ENCODE measurements at places on chromosomes 16 and 17.

DNA sequence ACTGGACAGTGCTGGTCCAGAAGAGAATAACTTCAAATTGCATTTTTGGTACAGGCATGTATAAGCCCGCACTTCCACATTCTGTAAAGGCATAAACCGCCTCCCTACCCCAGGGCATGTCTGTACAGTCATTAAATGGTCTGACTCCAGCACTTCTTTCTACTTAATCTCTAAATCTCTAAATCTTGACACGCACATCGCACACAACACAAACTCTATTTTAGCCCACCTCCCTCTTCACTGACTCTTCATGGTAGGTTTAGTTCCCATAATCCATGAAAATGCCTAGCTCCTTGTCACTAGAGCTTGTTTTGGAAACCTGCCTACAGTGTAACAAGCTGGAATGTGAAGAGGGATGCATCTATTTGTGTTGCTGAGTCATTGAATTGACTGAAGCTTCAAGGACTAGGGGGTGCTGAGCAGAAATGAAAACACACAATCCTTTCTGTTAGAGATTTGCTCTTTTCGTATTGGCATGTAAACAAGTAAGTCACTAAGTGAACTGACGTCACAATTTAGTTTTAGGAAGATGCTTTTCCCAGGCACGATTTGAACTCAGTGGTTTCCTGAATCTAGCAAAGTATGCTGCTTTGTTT is 1.6 kb upstream of the DUSP14 start:
- peak; percentile 58 for DNase-seq

DNA sequence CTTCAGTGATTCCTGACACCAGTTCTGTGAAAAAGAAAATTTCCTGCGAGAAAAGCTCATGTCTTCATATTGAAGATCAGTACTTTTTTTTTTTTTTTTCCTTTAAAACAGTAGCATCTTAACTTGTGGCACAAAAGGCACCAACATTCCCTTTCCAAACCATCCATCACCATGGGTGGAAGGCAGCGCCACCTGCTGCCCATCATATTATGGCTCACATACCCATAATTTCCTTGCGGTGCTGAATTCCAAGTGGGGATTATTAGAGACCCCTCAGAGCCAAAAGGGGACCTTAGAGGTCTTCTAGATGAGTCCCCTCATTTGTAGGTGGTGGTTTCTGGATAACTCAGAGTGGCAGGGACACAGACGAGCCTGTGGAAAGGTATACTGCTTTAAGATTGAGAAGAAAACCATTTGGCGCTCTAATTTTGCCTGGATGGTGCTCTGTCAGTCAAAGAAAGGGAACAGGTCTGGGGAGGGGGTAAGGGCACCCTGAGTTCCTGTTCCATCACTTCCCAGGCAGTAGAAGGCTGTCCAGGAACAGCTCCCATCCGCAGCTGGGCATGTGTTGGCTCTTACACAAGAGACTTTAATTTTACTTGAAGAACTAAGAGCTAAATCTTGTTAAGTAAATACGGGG is 7.9 kb upstream of the SOST start:
- no peak for DNase-seq

GRCh38 chr17:44385287-44386181 is 3.9 kb downstream of the ITGA2B start:
- peak; percentile 70 for DNase-seq

DNA sequence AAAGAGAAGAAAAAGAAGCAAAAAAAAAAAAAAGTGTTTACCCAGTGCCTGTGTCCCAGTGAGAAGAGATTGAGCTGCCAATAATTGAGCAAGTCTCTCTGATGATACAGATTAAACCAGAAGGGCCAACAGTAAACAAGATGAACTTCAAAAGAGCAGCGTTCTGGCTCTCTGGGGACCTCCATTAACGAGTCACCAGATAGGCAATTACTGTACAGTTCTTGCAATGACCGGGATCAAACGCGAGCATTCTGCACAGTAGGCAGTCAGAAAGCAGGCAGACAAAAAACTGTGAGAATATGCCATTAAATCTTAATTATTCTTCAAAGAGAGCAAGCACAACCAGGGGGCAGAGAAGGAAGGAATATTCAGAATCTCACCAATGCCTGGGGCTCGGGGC is 626.1 kb downstream of the TMEM114 start:
- DNase-seq = no peak

DNA sequence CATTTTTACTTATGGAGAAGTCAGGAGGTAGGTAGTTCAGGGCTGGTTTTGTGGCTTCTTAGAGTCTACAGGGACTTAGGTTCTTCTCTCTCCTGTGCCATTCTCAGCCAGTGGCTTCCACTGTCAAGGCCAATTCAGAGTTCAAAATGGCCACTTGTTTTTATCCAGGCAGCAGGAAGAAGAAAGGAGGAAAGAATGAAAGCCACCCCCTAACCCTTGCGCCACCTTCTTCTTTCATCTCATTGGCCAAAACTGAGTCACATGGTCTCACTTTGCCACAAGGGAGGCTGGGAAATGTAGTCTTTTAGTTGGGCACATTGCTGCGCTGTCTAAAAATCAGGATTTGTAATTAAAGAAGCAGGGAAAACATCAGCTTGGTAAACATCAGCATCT is 60.8 kb upstream of the MED9 start:
- DNase-seq = peak; percentile 30

GRCh38 chr17:28996554-28997096 is 9.2 kb downstream of the SEZ6 start:
- DNase-seq = no peak

All from large intestine (tissue), 12 donors.